ENCODE measurements at places on chromosomes 11 and 22.
A peak's percentile ranks its signal among the peaks of the same experiment; 100 is the strongest.

DNA sequence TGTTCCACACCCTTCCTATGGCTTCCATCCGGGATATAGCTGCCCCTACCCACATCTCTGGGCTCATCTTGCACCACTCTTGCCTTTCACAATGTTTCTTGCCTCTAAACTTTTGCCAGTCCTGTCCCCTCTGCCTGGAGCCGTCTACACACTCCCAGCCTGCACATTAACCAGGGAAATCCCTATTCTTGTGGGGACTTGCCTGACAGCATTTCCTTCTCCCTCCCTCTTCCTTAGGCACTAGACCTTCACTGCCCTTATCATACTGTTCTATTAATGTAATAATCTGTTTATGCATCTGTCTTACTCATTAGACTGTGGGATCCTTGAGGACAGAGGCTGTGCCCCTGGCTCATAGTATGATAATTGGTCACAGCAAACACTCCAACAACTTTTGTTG lies 5.8 kb upstream of the TTC12 start:
- DNase-seq: no peak

DNA sequence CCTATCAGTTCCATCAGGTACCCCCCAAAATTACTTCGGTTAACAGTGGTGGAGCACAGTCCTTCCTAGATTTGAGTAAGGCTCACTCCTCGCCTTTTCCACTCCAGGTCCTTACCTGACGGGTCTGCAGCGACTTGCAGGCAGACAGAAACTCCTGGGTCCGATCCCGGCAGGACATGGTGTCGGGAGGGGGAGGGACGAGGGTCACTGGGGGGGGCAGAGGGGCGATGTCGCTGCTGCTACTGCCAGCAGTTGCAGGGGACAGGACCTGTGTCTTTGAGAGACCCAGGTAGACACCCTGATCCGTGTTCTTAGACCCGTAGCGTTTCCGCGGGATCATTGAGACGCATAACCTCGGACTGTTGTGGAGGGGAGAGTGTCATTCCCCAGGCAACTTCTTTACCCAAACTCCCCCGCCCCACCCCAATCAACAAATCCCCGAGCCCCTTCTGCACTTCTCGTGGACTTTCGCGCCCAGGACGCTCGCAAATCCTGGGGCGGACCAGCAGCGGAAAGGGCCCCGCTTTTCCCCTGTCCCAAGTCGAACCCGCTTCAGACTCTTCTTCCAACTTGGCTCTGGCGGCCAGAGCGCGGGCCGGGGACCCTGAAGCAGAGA lies 839 bp downstream of the STX5 start:
- no peak for DNase-seq

DNA sequence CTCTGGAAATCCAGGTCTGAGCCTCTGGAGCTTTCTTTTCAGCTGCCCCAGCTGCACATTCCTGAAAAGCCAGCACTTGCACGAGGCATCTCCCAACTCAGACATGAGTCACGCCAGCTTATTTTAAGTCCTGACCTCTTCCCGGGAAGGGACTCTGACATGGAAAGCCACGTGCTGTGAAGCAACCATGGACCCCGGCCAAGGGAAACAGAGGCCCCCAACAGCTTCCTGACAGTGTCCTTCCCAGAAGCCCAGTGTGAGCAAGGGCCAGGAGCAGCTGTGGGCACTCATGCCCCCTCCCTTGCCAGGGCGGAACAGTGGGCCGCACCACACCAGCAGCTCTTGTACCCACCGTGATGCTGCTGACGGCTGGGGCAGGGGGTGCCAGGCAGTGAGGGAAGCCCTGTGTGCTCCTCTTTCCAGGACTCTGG lies 118.8 kb upstream of the CADM1 start:
- DNase-seq: peak; percentile 97

DNA sequence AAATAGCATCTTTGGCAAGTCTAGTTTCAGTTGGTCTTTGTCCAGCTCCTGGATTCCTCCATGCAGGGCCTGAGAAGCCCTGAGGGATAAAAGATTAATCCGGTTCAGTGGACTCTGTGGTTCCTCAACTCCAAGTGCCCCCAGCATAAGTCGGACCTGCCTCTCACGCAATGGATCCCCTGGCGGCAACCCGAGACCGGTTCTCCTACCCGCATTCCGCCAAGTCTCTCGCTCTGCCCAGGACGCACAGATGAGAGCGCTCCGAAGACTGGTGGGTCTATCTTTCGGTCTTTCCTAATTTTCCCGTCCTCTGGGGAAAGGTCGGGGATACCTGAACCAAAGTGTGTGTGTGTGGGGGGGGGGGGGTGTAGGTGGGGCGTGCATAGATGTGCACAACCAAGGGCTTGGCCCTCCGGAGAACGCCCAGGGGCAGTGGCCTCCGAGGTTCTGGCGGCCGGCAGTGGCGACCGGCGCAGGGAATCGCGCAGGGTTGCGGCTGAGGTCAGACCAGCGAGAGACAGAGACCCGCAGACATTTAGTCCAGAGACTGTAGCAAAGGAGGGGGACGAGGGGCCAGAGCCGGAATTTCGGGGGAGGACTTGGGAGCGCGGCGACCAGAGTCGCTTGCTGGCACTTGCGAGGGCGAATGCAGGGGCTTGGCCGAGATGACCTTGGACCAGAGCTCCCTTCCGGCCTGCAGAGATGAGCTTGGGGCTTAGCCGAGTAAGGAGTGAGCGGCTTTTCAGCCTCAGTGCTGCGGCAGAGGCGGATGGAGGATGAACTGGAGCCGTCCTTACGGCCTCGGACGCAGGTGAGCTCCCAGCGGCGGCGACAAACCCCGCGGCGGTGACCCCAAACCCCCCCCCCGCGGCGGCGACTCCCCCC lies 712 bp upstream of the SLC2A11 start:
- peak; percentile 88 for DNase-seq

DNA sequence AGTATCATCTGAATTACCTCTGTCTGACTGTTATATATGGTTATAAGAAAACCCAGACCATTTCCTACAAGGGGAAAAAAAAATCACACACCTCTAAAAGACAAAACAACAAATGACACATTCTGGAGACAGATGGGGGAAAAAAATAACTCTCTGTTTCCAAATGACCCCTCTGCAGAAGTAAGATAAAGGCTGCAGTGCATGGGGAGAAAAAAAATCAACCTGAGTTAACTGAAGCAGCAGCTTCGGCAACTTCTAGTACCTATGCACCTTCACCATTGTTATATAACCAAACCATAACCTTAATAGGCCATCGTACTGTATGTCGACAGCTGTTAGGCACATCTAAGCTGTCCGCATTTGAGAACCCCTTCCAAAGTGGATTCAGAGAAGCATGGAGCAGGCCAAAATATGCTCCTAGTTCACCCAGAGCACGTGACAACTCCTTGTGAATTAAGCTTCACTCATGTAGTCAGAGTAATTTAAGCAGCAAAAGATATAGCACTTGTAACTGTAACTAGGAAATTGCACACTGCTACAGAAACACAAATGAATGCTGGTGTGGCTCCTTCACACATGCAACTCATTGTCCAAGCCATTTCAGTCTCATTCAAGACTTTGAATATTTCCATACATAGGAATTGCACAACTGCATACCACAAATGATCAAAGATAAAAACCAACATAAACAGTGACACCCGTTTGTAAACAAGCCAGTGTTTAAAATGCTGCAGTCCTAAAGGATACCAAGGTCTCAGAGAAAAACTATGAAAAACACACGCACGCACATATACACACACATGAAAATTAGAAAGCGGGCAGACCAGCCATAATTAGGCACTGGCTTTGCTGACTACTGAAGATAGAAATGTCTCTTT lies 2.7 kb downstream of the SIK3 start:
- peak; percentile 91 for DNase-seq

- no peak for DNase-seq
Measured at GRCh38 chr11:9657531-9657930, 6.3 kb upstream of the SWAP70 start.

DNA sequence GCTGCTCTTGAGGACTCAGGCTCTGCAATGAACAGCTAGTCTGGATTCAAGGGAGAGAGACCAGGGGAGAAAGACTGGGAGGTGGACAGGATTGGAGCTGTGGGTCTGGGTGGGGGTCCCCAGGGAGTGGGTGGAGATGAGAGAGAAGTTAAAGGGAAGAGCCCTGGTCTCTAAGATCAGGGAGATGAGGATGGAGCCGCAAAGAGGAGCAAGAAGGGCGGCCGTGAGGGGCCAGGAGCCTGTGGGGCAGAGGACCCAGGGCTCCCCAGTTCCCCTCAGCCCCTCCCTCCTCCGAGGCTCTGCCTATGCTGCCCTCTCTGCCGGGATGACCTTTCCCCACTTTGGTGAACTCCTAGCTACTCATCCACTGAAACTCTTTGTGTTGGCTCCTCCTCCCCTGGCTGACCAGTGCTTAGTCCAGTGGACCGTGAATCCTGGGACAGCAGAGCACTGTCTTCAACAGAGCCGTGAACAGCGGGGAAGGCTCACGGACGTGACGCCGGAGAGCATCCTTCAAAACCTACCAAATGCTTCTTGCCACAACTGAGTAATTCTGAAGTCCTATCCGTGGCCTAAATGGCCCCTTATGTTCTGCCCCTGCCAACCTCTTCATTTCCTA lies 16.4 kb upstream of the RFPL3 start:
- no peak for DNase-seq

GRCh38 chr11:117818041-117818873 lies 6.3 kb downstream of the FXYD2 start:
- peak; percentile 78 for DNase-seq

- DNase-seq: no peak
Measured at GRCh38 chr11:125724125-125724524, 22.0 kb upstream of the PATE1 start.

DNA sequence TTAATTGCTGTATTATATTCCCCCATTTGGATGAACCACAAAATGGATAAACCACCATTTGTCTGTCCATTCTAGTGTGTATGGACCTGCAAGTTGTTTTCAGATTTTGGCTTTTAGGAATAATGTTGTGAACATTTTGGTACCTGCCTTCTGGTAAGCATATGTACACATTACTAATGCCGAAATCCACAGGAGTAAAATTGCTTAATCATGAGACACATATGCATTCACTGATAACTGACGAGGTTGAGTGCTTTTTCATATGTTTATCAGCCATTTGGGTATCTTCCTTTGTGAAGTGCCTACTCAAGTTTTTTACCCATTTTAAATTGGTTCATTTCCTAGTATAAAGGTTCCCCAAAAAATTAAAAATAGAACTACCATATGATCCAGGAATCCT lies 34.2 kb downstream of the OSBP2 start:
- DNase-seq: no peak

GRCh38 chr11:102929972-102930371 lies 25.6 kb downstream of the MMP13 start:
- DNase-seq: no peak

GRCh38 chr11:130282111-130282510 lies 32.6 kb downstream of the ZBTB44 start:
- DNase-seq: no peak

GRCh38 chr11:8206251-8207079 lies 37.6 kb upstream of the RIC3 start:
- no peak for DNase-seq

GRCh38 chr11:103055221-103055890 lies 36.6 kb downstream of the DCUN1D5 start:
- peak; percentile 62 for DNase-seq

GRCh38 chr11:66598993-66599392 lies 6.0 kb downstream of the CCS start:
- no peak for DNase-seq

DNA sequence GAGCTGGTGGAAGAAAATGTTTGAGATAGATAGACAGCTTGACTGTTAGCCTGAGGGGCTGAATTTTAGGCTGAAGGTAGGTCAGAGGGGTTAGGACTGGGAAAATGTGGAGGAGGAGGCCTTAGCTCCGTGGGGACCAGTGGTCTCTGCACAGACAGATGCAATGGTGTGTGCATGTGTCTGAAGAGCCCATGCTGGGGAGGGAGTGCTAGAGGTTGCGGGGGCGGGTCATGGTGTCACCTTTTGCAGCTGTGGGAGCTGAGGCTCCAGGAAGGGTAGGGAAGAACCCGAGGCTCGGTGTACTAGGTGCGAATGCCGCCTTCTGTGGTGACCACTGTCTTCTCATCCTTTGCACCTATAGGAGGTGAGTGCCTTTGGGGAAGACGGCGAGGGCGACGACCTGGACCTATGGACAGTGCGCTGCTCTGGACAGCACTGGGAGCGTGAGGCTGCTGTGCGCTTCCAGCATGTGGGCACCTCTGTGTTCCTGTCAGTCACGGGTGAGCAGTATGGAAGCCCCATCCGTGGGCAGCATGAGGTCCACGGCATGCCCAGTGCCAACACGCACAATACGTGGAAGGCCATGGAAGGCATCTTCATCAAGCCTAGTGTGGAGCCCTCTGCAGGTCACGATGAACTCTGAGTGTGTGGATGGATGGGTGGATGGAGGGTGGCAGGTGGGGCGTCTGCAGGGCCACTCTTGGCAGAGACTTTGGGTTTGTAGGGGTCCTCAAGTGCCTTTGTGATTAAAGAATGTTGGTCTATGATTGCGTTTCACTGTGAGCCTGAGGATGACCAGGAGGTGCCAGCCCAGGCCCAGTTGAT lies 1.6 kb downstream of the SDF2L1 start:
- no peak for DNase-seq

GRCh38 chr22:23255506-23256170 lies 75.3 kb downstream of the BCR start:
- DNase-seq: no peak

- DNase-seq: no peak
Measured at GRCh38 chr11:15569305-15570025, 454.7 kb downstream of the INSC start.

DNA sequence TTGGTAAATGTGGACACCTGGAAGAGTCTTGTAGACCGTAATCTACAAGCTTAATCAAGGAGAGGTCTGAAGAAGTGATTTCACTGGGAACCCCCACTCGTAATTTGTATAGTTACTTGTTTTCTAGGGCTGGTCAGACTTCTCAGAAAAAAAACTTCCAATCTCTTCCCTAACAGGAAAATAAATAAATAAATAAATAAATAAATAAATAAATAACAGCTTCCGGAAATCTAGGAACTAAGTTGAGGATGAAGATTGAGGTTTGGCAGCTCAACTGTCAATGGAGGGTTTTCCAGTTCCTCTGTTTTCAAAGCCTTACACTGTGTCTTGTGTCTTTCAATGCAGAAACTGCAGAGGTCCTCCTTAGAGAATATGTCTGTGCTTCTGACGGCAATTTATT lies 17.7 kb upstream of the TYR start:
- no peak for DNase-seq

DNA sequence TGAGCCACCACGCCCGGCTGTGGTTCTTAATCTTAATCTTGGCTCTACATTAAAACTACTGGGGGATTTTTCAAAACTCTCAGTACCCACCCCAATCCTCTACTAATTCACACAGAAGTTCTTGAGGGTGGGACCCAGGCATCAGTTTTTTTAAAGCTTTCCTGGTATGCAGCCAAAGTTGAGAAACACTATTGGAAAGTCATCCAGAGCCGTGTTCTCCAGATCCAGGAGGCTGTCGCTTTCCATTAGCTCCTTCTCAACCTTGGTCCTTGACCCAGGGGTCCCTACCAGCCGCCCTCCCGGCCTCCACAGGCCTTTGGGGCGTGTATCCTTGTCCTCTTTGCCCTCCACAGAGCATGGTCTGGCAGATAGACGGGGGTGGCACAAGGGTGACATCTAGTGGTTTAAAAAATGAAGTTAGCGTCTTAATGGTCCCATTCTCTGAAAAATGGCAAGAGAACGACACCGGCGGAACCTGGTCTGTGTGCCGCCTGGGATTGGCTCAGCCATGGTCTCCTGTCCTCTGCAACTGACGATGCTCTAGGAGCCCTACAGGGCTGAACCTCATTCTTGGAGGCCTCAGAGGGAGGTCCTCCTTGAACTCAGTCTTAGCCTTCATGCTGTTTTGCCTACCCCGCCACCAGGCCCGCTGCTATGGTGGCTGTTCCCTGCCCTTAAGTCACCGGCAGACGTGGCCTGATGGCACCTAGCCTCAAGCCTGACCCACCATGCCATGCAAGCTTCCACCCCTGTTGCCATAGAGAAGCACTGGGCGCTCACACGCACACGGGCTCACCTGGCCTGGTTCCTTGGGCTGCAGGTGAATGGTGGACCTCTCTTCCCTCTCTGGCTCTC lies 152.0 kb upstream of the SYN3 start:
- peak; percentile 30 for DNase-seq
